GM04503 (cell line): ENCODE measurements at places on chromosomes 3 and 15.

- DNase-seq = no peak
These were observed 1.2 kb downstream of the MECOM start for GRCh38 chr3:169662132-169662842.

- DNase-seq = no peak
These were observed 16.8 kb downstream of the RFT1 start for GRCh38 chr3:53113293-53114010.

GRCh38 chr3:13771496-13771895 lies 108.4 kb downstream of the WNT7A start:
- no peak for DNase-seq

GRCh38 chr3:179179979-179180759 lies 32.0 kb downstream of the PIK3CA start:
- DNase-seq = no peak

DNA sequence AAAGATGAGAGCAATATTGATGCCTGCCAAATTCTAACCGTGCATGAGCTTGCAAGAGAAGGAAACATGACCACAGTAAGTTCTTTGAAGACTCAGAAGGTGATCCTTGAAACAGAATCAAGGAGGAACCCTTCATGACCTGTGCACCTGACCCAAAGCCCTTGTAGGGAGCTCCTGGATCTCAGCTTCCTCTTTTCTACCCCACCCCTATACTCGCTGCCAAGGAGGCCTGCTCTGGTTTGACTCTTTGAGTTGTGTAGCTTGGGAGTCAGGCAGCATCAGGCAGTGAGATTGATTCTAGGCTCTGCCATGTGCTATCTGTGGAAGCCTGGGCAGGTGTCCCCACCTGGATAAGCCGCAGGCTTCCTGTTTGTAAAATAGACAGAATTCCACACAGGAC lies 10.6 kb downstream of the TTC21A start:
- no peak for DNase-seq

DNA sequence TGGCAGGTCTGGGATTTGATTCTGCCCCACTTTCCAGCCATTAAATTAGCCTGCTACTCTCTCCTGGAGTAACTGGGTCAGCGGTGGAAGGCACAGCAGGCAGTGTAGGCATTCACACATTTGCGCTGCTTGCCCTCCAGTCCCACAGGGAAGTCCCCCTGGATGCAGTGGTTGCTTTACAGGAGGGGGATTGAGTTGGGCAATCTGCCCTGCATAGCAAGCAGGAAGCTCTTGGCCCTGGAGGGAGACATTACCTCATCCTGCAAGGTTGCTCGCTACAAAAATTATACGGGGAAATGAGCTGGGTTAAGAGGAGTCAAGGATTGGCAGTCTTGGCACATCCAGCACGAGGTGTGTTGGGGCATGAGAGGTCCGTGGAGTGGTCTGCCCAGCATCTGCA lies 14.8 kb downstream of the MCM2 start:
- no peak for DNase-seq

GRCh38 chr3:153244961-153245360 lies 82.9 kb downstream of the RAP2B start:
- DNase-seq = no peak

DNA sequence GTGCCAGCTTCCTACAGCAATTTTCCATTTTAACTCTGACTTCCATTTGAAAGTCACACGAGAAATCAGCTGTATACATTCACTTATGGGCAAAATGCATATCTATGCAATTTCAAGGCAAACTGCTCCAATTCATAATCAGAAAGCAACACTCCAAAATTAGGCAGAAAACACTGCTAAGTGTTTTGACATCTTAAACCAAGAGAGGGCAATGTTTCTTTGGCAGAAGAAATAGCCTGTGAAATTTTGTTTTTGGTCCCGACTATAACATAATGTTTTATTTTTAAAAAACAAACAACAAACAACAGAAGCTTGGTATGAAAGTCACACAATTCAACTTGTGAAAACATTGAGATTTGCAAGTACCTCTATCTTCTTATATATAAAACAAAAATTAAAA lies 42.6 kb downstream of the GOLIM4 start:
- DNase-seq = no peak

GRCh38 chr15:29086001-29086400 lies 183.6 kb downstream of the NSMCE3 start:
- no peak for DNase-seq

- peak; percentile 5 for DNase-seq
These were observed 37.4 kb downstream of the ZNF860 start for GRCh38 chr3:32018757-32019564.

DNA sequence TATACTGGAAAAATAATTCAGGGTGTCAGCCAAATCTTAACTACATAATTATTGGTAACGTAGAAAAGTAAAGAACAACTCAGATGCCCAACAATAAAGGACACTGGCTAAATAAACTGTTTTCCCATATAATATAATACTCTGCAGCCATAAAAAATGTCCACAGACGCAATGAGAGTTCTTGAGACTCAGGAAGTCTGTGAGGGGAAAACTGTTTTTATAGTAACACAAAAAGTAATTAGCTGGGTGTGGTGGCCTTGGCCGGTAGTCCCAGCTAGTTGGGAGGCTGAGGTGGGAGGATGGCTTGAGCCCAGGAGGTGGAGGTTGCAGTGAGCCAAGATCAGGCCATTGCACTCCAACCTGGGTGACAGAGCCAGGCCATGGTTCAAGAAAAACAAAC lies 5.5 kb upstream of the UBR1 start:
- DNase-seq = no peak

DNA sequence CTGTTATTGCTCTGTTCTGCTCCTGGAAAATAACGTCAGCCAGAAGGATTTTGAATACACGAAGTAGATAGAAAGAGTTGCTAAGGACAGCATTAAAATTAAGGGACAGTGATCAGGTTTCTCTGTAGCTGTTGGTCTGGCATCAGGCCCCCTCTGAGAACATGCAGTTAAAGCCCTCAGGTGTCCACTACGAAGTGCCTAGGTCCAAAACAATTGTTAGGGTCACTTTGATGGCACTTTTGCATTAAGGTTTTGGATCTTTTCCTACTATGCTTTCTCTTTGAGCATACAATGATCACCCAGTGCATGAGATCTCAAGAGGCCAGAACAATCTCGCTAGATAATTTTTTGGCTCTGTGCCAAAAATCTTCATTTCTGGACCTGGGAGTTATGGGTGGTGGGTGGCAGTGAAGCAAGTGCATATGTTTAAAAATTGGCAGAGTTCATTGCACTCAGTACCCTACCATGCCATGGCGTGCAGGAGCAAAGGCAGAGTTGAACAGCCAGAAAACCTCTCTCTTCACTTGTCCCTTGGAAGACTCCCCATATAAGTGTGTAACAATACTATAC lies 797.6 kb downstream of the ROBO2 start:
- no peak for DNase-seq

DNA sequence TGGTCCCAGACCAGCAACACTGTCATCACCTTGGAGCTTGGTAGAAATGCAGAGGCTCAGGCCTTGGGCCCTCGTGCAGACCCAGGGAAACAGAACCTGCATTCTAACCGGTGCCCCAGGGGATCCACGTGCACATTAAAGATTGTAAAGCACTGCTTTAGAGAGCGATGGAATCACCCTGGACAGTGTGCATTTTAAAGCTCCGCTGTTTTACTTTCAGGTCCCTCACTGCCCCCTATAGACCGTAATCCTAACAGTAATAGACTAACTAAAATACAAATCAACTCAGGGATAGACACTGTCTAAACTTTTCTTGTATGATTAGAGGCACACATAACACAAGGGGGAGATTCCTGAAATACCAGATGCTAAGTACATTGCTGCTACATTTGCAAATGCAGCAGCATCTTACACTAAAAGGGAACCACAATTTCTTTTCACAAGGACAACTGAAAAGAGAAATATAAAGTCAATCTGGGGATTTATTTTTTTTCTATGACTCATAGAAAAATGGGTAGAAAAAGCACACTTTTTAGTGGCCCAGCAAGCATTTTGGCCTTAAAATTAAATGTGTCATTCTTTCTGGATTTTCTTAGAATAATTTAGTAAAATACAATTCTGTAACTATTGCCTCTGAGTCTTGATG lies 10.5 kb upstream of the SH3GL3 start:
- no peak for DNase-seq

GRCh38 chr3:29686889-29687592 lies 406.2 kb downstream of the RBMS3 start:
- peak; percentile 28 for DNase-seq

DNA sequence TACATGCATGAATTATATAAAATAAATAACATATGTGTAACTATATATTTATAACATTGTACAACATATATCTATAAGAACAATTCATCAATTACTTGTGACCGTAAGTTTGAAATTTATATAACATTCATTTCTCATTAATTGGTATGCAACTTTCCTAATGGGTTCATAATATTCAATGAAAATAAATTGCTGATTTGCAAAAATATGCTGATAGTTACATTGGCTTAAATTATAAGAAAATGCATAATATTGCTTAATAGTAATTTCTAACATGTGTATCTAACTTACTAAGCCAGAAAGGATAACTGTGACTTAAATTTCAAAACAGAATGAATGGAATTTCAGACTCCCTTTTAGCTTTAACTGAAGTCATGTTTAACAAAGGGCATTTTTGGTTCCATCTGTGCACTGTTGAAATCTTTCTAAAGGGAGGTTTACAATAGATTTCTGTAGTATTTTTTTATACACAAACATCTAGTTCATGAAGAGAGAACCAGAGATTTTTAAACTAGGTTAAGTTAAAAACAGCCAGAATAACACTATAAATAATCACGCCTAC lies 310.9 kb downstream of the TBC1D5 start:
- DNase-seq = peak; percentile 23

DNA sequence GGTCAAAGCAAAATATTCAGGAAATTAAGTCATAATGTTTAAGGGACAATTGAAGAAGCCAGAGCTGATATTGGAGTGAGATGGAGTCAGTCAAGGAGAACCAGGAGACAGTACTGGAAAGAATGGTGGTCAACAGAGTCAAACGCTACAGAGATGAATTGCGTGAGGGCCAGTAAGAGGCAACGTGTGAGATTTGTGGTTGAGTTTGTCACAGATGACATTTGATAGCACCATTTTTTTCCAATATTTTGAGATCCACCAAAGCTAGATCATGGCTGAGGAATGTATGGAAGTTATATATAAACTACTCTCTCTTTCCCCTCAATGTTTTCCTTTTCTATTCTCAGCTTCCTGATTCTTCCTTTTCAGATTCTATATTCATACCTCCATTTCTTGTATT lies 375.1 kb upstream of the ROBO2 start:
- DNase-seq = no peak

DNA sequence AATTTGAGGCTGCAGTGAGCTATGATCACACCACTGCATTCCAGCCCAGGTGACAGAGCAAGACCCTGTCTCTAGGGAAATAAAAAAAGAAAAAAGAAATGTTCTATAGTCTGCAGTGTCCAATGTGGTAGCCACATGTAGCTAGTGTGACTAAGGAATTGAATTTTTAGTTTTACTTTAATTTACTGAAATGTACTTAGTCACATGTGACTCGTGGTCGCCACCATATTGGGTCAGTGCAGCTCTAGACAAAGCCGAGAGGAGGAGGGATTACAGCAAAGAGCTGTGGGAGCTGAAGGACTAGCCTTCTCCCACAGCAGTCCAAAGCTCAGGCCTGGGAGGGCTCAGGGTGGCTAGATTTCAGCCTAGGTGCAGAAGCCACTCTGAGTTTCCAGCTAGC lies 65.9 kb upstream of the NTRK3 start:
- DNase-seq = no peak

DNA sequence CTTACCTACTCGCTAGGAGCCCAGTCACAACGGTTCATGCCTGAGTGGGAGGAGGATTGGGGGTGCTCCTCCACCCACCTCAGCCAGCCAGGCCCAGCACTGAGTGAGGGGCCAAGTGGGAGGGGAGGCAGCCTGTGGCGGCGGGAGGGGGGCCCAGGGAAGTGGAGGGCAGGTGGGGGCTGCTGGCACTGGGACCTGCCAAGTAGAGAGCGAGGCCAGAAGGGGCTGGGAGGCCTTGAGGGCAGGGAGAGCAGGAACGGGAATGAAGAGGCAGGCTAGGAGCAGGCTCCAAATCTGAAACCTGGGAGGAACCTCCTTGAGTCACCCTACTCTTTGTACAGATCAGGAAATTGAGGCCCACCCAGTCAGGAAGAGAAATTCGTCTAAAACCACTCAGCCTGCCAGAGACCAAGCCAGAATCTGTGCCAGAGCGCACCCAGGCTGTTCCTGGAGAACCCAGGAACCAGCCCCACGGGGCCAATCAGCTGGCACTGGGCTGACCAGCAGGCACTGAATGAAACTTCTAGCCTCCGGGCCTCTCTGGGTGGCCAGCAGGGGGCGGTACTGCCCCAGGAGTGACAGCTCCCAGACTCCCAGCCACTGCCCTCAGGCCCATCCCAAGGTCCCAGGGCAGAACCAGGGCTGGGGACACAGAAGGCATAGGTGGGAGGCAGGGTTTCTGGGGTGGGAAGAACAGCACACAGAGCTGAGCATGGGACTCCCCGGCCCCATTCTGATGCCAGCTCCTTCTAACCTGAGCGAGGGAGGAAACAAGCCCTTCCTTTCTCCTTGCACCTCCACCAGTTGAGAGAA lies 14.8 kb upstream of the CYP11A1 start:
- no peak for DNase-seq

- no peak for DNase-seq
These were observed 9.3 kb upstream of the TOPAZ1 start for GRCh38 chr3:44232407-44232806.

GRCh38 chr15:40525855-40526254 lies 39.0 kb downstream of the CCDC32 start:
- no peak for DNase-seq

DNA sequence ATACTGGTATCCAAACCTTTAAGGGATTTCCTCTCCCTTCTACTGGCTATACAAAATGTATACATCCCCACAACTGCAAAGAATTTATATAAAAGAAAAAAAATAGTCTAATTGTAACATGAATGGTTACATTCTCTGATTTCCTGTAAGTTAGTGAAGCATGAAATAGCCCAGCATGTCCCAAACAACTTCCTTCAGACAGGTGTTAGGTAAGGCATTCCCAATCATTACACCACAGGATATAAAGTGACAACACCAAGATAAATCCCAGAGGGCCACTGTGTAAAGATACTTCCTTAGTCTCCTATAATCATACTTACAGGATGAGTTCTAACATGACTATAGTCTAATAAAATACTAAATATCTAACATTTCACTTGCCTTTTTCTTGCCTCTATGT lies 7.6 kb downstream of the CMTM6 start:
- no peak for DNase-seq

- no peak for DNase-seq
These were observed 29.6 kb upstream of the GREM1 start for GRCh38 chr15:32688151-32688639.
